Activated naive CD4-positive, alpha-beta T cell (primary cell): ENCODE measurements at places on chromosomes 7 and 10.

DNA sequence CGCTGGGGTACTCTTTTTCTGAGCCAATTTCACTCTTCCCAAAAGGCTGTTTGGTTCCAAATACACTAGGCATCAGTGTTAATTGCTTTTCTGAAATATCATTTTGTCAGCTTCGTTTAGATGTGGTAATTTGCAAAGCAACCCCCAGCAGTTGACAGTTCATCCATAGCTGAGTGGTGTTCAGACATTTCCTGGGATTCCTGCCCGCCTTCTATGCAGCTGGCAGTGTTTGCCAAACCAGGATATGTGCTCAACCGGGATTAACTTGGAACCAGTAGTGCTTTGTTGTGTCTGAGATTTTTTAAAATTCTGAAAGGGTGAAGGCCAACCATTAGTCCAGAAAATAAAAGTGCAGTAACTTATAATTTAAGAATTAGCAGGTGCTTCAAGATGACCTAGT is 25.2 kb upstream of the MKLN1 start:
- DNase-seq = no peak

GRCh38 chr10:24908793-24909423 is 43.5 kb downstream of the PRTFDC1 start:
- DNase-seq = no peak

- no peak for DNase-seq
Measured at GRCh38 chr10:102624751-102625645, 19.3 kb upstream of the TRIM8 start.

GRCh38 chr7:114212721-114213429 is 201.7 kb upstream of the FOXP2 start:
- DNase-seq = no peak

DNA sequence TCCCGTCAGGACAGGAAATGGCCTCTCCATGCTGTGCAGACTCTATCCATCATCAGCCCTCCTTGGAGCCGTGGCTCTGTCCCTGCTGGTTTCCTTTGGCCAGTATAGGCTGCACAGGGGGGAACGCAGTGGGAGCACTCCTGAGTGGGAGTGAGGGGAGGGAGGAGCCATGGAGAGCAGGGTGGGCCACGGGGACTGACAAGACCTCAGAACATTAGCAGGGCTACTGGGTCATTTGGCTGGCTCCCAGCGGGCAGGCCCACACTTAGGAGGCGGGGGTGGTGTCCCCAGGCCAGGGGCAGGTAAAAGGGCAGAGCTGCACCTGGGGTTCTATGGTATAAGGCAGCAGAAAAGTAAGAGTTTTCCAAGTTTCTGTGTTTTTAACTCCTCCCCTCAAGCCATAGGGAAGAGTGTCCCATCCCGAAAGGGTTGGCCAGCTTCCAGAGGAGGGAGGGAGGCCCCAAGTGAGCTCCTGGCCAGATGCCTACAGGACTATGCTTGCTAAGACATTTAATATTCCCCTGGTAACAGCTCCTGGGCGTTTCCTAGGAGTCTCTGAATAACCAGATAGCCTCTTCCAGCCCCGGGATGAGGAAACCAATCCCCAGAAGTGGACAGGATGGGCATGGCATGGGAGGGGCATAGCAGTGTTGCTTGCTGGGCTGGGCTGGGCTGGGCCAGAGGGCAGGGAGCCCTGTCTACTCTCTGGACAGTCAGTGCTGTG is 5.5 kb upstream of the OPN4 start:
- no peak for DNase-seq

GRCh38 chr7:47342296-47343060 is 239.4 kb downstream of the TNS3 start:
- DNase-seq = no peak

GRCh38 chr7:27723085-27723484 is 16.9 kb upstream of the TAX1BP1 start:
- DNase-seq = no peak

GRCh38 chr7:113338071-113338696 is 219.8 kb upstream of the SMIM30 start:
- DNase-seq = no peak

GRCh38 chr10:91925022-91925320 is 1.4 kb downstream of the BTAF1 start:
- DNase-seq = no peak

DNA sequence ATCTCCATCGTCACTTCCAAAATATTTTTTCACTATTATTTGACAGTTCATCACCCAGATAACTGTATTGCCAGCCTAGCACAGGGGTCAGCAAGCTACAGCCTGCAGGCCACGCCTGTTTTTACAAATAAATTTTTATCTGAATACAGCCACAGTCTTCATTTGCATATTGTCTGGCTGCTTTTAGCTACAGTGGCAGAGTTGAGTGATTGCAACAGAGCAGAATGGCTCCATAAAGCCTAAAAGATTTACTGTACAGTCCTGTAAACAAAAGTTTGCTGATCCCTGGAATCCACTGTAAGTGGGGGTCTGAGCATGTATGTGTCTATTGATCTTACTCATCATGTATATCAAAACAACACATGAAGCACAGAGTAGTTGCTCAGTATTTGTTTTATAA is 45.9 kb upstream of the GNAI1 start:
- no peak for DNase-seq

GRCh38 chr7:116511552-116512519 is 12.3 kb downstream of the CAV2 start:
- DNase-seq = no peak

DNA sequence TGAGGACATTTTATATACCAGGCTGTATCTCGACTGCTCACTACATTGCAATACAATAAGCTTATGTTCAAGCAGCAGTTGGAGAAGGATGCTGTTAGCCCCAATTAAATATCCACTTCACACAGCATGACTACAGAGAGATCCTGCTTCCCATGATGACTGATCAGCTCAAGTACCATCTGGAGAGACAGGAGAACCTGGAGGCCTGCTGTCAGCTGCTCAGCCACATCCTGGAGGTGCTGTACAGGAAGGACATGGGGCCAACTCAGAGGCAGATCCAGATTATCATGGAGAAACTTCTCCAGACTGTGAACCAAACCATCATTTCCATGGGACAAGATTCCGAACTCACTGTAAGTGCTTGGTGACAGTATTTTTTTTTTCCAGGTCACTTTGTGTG is 22.5 kb downstream of the RNF133 start:
- DNase-seq = no peak

GRCh38 chr10:97898429-97898828 is 48.8 kb downstream of the GOLGA7B start:
- no peak for DNase-seq
